Diencephalon (tissue), 1 donor: ENCODE measurements at places on chromosomes 16 and 17. TPM values are rescaled to one million over a fixed set of nuclear protein-coding genes. Genes with fewer than 3 reads are reported as not detected.

Gene NOG
- total RNA-seq, result 9.0 TPM

Gene MT1M
- 1.4 TPM for total RNA-seq

Gene P2RX1
- total RNA-seq, result 0.23 TPM

Gene CCDC92B
- 2.5 TPM for total RNA-seq

Gene CD19
- 0.23 TPM for total RNA-seq

Gene CD300LB
- total RNA-seq, result not detected

Gene NHLRC4
- total RNA-seq, result 0.69 TPM

Gene KRTAP4-5
- total RNA-seq, result not detected

Gene KRTAP3-3
- not detected for total RNA-seq

Gene LSM12
- 36.7 TPM for total RNA-seq

Gene RASD1
- 18.2 TPM for total RNA-seq

Gene GHDC
- total RNA-seq, result 5.1 TPM

Gene CCDC78
- 8.8 TPM for total RNA-seq

Gene ZC3H18
- total RNA-seq, result 19.8 TPM

Gene SLC52A1
- total RNA-seq, result not detected

Gene TIMM22
- total RNA-seq, result 14.8 TPM

Gene RAB26
- 8.1 TPM for total RNA-seq

Gene SEPTIN12
- total RNA-seq, result not detected

Gene ELP5
- 29.5 TPM for total RNA-seq

Gene GUCY2D
- total RNA-seq, result not detected

Gene TM4SF5
- total RNA-seq, result not detected

Gene PLCG2
- 3.9 TPM for total RNA-seq

Gene PGS1
- 28.1 TPM for total RNA-seq

Gene ABCA10
- total RNA-seq, result 6.7 TPM

Gene KRTAP3-2
- not detected for total RNA-seq

Gene COPRS
- 49.1 TPM for total RNA-seq

Gene KRT33A
- not detected for total RNA-seq

Gene SLC25A10
- 13.6 TPM for total RNA-seq
